ENCODE measurements at places on chromosomes 6 and 20.

- no peak for DNase-seq
Measured at GRCh38 chr20:4012589-4012988, 2.8 kb downstream of the RNF24 start.

- DNase-seq, result no peak
Measured at GRCh38 chr6:6565488-6565887, 23.0 kb upstream of the LY86 start.

GRCh38 chr6:7993399-7993798, 70.8 kb downstream of the BLOC1S5 start:
- DNase-seq, result no peak

DNA sequence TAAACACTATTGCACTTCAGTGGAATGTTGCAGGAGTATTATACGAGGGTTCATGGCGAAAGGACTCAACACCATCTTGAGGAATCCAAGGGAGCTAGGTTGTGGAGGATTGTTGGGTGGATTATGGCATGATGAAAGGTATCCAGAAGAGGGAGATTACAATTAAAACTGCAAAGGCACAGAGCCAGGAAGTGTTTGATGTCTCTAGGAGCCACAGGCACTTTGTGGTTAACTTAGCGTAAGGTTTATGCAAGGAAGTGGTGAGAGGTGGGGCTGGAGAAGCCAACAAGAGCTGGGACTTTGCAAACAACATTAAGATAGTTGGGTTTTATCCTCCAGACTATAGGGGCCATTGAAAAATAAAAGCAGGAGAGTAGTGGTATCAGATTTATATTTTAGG, 86.6 kb upstream of the TPD52L1 start:
- DNase-seq, result no peak

GRCh38 chr20:2800521-2801285, at the start of gene CPXM1:
CPXM1 (minus strand) TSS chr20:2800627; CDS start chr20:2800572, 55 bp downstream.
- DNase-seq, result no peak

GRCh38 chr6:30818391-30818841, 65.9 kb upstream of the DDR1 start:
- peak; percentile 63 for DNase-seq

GRCh38 chr6:18087396-18088165, 34.9 kb downstream of the NHLRC1 start:
- peak; percentile 98 for DNase-seq

GRCh38 chr6:66961191-66961590, 1254.2 kb upstream of the EYS start:
- no peak for DNase-seq

GRCh38 chr6:10310330-10310653, 104.6 kb downstream of the TFAP2A start:
- no peak for DNase-seq

DNA sequence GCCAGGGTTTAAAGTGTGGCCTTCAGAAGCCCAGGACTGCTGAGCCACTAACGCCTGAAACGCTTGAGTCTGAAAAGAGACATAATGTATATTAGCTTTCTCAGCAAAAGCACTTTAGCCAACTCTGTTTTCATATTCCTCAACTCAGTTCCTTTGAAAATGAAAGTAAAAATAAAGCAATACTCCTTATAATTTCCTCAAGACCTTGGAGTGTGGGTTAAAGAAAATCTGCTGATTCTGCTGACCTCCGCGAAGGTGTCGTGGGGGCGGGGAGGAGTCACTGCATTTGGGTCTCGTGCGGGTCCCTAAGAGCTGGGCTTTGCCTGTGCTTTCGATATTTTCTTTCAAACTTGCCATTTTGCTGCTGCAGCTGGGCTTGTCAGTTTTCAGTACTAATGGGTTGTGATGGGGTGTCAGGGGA, 142.2 kb upstream of the ARID1B start:
- no peak for DNase-seq

Measured in COLO829 (cell line).